HepG2 (cell line): ENCODE measurements at places on chromosomes 4 and X.
A peak's percentile ranks its signal among the peaks of the same experiment; 100 is the strongest.

DNA sequence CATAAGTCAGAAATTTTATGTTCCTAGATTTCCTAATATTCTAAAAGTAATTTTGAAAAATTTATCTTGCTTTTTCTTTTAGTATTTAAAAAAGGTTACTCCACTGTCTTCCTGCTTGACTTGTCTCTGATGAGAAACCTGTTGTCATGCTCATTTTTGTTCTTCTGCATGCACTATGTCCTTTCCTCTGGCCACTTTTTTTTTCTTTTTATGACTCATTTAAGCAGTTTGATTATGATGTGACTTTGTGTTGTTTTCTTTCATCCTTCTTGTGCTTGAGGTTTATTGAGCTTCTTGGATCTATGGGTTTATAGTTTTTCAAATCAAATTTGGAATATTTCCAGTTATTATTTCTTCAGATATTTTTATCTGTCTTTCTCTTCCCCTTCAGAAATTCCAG lies 12.0 kb upstream of the UFSP2 start:
- no peak for DNase-seq

DNA sequence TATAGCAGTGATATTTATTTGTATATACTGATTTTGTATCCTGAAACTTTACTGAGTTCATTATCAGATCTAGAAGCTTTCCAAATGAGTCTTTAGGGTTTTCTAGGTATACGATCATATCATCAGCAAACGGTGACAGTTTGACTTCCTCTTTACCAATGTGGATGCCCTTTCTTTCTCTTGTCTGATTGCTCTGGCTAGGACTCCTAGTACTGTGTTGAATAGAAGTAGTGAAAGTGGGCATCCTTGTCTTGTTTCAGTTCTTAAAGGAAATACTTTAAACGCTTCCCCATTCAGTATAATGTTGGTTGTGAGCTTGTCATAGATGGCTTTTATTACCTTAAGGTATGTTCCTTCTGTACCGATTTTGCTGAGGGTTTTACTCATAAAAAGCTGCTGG lies 37.5 kb downstream of the CBR4 start:
- DNase-seq = no peak

GRCh38 chrX:22300130-22300529 lies 27.4 kb downstream of the CBLL2 start:
- no peak for DNase-seq

GRCh38 chr4:73468170-73468569 lies 13.4 kb upstream of the AFM start:
- DNase-seq = no peak

GRCh38 chr4:104365618-104366017 lies 129.1 kb downstream of the CXXC4 start:
- no peak for DNase-seq

DNA sequence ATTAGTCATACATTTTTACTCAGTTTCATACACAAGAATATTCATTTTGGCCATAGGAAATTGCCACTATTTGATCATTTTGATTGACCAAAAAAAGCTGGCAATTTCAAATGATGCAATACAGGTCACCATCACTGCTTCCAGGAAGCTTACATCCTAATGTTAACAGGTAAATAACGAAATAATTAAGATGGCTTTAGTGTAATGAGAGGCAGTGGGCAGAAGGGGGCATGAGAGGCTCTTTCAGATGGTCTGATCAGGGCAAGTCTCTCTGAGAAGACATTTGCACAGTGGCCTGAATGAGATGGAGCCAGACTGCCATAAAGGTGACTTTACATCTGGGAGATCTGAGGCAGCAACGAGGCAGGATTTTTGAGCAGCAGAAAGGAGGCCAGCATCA lies 170.7 kb downstream of the SLIT2 start:
- DNase-seq = peak; percentile 25

- peak; percentile 53 for DNase-seq
Observed at GRCh38 chr4:15805583-15806517, 27.7 kb downstream of the CD38 start.

GRCh38 chrX:133880032-133880443 lies 105.4 kb downstream of the GPC3 start:
- no peak for DNase-seq

DNA sequence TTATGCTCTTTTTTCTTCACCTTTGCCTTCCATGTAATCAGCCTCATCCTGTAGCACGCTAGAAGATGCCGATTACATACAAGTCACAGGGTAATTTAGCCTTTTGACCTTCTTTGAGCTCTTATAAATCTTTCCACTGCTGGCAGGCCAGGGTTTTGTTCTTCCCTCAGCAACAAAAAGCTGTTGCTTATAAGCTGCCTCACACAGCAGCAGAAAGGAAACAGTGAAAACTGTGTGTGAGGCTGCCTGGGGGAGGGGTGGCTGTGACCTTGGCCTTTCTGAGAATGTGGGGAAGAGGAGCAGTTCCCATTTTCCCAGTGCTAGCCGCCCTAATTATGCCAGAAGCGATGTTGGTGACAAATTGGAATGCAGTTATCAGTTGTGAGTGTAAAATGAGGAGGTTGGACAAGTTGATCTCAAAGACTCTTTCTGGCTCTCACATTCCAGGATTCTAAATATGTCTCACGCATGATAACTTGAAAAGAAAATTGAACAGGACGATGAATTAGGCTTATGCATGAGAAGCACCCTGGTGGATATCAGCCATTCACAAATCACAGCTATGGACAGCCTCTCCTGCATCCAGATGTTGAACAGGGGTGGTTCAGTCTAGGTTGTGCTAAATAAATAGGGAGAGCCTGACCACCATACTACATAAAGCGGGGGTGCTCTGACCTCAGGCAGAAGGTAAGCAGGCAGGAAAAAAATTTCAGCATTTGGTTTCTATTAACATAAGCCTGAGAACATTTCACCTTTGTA lies 25.7 kb downstream of the SLITRK2 start:
- no peak for DNase-seq

DNA sequence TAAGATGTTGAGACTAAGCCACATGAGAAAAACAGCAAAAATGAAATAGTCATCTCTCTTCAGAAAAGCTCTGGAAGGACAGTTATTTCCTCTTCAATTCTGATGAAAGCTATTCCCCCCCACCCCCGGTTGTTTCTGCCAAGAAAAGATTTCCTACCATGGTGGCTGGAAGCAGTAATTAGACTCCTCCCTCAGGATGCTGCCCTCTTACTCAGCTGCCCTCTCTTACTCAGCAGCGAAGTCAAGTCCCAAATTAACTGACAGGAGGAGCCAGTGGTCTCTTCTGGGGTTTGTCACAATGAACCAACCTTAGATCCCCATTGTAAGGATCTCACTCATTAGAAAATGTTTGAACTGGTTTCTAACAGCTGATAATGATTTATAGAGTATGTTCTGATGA lies 38.0 kb downstream of the GPM6B start:
- no peak for DNase-seq
